ENCODE measurements at places on chromosomes 2 and 18. TPM values are rescaled to one million over a fixed set of nuclear protein-coding genes. Genes with fewer than 3 reads are reported as not detected.

GRCh38 chr2:30287190-30287840 lies 56.0 kb downstream of the LBH start:
- no peaks in the 10 kb centered on the region for H3K36me3 ChIP-seq
- H3K27me3 ChIP-seq, result no peaks in the 10 kb centered on the region
- no peak overlapping the region for H3K27ac ChIP-seq
- H3K4me1 ChIP-seq, result peaks cover 4% of the 10 kb centered on the region
- no peak for DNase-seq

DNA sequence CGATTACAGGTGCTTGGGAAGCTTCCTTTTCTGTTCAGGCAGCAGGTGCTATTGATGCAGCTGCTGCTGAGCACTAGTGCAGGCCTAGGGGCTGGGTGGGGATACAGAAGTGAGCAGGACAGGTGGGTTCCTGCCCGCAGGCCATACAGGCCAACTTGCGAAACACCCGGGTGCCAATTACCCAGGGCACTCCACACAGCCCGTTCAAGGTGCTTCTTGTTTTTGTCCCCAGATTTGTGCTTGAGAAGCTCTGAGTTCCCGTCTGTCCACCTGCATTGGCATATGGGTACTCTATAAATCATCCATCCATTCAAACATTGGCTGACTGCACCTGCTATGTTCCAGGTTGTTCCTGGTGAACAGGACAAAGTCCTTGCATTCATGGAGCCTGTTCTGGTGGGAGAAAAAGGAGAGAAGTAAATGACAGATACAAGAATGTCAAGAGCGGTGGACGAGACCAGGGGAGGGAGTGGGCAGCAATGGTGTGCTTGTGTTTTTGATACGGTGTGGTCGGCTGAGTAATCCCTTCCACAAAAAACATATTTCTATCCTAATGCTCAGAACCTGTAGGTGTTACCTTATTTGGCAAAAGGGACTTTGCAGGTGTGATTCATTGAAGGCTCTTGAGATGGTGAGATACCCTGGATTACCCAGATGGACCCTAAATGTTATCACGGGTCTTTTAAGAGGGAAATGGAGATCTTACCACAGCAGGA lies 31.4 kb downstream of the SH3BP4 start:
- H3K4me3 ChIP-seq, result peak overlapping the region; percentile 17
- no peak for DNase-seq
- no peaks in the 10 kb centered on the region for H3K27me3 ChIP-seq
- no peaks in the 10 kb centered on the region for H3K36me3 ChIP-seq
- peak overlapping the region; percentile 76 for H3K27ac ChIP-seq

DNA sequence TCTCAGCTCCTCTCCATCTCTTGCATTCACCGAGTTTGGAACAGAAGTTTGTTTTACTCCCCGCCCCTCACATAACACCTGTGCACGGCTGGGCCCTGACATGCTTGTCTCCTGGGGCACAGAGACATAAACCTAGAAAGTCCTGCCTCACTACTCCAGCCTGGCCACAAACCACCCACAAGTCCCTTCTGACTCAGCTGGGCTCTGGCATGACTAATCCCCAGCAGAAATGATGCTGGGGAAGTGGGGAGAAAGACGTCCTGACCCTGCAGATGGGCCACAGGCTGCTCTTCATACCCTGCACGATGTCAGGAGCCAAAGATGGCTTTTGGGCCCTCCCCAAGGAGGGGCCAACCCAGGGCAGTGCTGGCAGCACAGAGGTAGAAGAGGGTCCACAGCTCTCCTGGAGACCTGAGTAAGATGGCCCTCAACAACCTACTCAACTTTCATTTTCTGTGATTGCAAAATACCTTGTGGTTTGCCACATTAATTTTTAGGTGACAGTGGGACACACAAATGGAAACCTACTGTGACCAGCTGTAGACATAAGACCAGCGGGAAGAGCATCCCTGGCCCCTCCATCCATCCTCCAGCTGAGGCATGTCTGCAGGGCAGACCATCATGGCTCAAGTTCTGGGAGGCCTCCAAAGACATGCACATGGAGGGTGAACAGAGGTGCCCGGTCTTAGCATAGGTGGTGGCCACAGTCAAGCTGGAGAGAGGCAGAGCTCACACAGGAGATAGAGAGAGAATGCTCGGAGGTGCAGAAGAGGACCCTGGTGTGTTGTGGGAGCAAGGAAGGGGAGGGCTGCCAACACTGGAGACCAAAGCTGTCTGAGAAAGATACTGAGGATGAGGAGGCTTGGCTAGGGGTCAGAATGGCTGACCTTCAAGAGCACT lies 40.0 kb downstream of the DNMT3A start:
- H3K27me3 ChIP-seq, result no peaks in the 10 kb centered on the region
- no peak overlapping the region for H3K27ac ChIP-seq
- H3K36me3 ChIP-seq, result peaks cover 11% of the 10 kb centered on the region
- no peak overlapping the region for H3K4me3 ChIP-seq
- peaks cover 53% of the 10 kb centered on the region for H3K4me1 ChIP-seq
- no peak for DNase-seq

DNA sequence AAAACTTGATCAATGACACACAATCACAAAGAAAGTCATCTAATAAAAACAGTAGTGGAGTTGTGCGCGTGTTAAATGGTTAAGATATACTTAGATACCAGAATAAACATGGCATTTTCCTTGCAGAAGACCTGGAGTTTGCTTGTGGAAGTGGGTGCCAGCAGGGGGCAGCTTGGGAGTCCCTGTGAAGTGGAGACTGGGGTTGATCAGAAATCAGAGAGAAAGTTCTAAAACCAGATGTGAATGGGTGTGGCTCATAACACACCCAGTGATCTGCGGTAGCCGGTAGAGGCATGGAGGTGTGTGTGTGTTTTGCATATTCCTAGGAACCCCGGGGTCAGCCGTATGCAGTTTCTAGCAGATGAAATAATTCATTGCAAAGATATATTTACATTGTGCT lies 300.1 kb upstream of the TRIB2 start:
- no peak overlapping the region for H3K4me3 ChIP-seq
- no peaks in the 10 kb centered on the region for H3K36me3 ChIP-seq
- H3K4me1 ChIP-seq, result no peaks in the 10 kb centered on the region
- DNase-seq, result no peak
- no peaks in the 10 kb centered on the region for H3K27me3 ChIP-seq

DNA sequence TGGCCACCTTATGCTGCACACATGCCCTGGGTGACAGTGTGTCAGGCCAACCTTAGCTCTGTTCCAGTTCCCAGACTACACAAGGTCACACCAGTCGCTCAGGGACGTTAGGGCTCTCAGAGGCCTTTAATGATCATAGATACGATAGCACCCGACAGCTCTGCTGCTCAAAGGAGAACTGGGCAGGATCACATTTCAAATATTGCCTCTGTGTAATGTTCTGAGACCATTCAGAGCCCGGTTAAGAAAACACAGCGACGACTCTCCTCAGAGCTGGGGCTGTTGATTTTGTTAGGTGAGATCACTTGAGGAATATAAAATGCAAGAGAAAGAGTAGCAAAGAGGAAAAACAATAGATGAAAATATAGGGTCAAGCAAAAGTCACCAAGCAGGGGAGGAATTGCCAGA lies 166.6 kb upstream of the TANK start:
- no peak overlapping the region for H3K27ac ChIP-seq
- no peaks in the 10 kb centered on the region for H3K36me3 ChIP-seq
- peaks cover 16% of the 10 kb centered on the region for H3K4me1 ChIP-seq
- no peaks in the 10 kb centered on the region for H3K27me3 ChIP-seq
- no peak for DNase-seq

DNA sequence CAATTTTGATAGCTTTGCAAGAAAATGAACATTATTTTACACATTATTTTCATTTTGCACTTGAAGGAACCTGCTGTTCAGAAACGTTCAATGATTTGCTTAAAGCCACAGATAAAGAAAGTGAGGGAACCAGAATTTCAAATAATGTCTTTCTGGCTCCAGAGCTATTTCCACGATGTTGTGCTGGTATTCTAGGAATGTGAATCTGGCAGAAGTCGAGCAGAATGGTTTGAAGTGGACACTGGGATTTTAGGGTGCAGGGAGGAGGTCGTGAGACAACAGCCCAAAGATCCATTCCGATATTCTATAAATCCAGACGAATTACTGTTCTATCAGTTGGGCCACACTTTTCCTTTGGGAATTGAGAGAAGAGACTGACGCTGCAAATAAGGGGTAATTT lies 2.2 kb downstream of the CCDC102B start:
- DNase-seq, result no peak
- H3K36me3 ChIP-seq, result no peaks in the 10 kb centered on the region
- H3K27me3 ChIP-seq, result no peaks in the 10 kb centered on the region
- no peak overlapping the region for H3K27ac ChIP-seq

DNA sequence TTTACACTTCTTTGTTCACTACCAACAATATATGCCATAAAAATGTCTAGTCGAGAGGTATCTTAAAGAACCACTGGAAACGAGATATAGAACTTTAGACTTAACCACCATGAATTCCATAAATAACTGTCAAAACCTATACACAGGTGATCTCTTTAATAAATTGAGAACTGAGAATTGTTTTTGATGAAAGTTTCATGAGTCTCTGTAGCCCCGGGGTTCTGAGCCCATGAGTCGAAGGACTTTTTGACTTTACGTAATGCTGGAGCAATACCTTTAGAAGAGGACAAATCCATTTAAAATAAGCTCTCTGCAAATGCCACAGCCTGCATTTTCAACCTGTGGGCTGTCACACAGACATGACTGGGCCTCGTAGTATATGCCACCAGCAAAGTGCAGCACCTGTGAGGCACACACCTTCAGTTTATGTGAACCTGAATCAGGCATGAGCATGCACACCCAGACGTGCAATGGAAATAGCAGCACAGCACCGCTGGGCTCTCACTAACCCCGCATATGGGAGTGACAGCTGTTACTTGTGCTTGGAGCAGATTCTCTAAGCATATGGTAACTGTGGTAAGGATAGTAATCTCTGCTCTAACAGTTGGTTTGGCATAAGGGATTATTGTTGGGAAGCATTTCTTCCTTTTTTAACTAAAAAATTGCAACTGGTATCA lies 383.2 kb downstream of the SOCS6 start:
- no peaks in the 10 kb centered on the region for H3K4me1 ChIP-seq
- no peaks in the 10 kb centered on the region for H3K27me3 ChIP-seq
- no peaks in the 10 kb centered on the region for H3K36me3 ChIP-seq
- no peak for DNase-seq
- no peak overlapping the region for H3K27ac ChIP-seq

GRCh38 chr2:16010011-16010410 lies 69.7 kb downstream of the MYCN start:
- no peak overlapping the region for H3K4me3 ChIP-seq
- peaks cover 34% of the 10 kb centered on the region for H3K27me3 ChIP-seq
- DNase-seq, result no peak
- H3K27ac ChIP-seq, result no peak overlapping the region

DNA sequence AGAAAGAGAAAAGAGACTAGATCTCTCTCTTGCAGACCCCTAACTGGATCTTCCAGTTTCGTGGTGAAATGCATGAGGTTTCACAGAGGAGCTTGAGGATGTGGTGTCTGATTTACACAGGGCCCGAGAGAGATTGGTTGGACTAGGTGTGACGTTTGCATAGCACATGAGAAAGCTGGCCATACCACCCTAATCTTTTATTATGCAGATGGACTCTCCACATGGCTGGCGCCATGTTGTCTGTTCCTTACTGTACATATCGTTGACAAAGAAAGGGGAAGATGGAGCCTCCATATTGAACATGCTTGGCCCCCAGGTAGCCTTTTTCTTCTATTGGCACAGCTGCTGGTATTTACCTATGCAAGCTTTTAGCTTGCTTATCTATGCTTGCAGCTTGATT lies 27.5 kb upstream of the PGAP1 start:
- H3K27me3 ChIP-seq, result no peaks in the 10 kb centered on the region
- H3K27ac ChIP-seq, result no peak overlapping the region
- H3K4me3 ChIP-seq, result no peak overlapping the region
- peaks cover 4% of the 10 kb centered on the region for H3K4me1 ChIP-seq
- H3K36me3 ChIP-seq, result no peaks in the 10 kb centered on the region

GRCh38 chr2:48315896-48316194 lies 214.1 kb upstream of the STON1 start:
- H3K4me3 ChIP-seq, result peak overlapping the region; percentile 98
- H3K27ac ChIP-seq, result peak overlapping the region; percentile 98
- H3K36me3 ChIP-seq, result no peaks in the 10 kb centered on the region
- peaks cover 33% of the 10 kb centered on the region for H3K4me1 ChIP-seq
- no peak for DNase-seq

The FEZ2 gene
- 15.2 TPM for total RNA-seq

The CCDC74B gene
- total RNA-seq, result 1.4 TPM
